Psoas muscle (tissue), 8 donors: ENCODE measurements at places on chromosomes 6 and 20.

DNA sequence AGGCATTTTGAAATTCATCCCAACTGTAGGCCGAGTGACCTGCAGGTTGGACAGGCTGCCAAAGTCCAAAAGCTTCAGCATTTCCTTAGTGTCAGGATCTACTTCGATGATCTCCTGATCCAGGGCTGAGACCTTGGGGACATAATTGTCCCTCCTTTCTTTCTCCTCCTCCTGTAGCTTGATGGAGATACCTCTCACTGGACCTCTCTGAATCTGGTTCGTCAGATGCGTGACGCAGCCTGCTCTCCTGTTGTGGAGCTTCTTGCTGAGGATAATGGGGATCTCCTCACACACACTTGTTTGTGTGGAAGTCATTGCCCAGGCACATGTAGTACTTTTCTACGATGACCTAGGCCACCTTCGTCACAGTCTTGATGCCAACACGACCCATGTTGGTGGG is 1.5 kb upstream of the MAS1L start:
- no peaks in the 10 kb centered on the region for H3K27me3 ChIP-seq
- no peak for DNase-seq
- H3K4me1 ChIP-seq = no peaks in the 10 kb centered on the region

- H3K4me1 ChIP-seq = no peaks in the 10 kb centered on the region
- no peak for DNase-seq
- no peak overlapping the region for H3K27ac ChIP-seq
Observed at GRCh38 chr6:74447013-74447412, 751.0 kb downstream of the CD109 start.

DNA sequence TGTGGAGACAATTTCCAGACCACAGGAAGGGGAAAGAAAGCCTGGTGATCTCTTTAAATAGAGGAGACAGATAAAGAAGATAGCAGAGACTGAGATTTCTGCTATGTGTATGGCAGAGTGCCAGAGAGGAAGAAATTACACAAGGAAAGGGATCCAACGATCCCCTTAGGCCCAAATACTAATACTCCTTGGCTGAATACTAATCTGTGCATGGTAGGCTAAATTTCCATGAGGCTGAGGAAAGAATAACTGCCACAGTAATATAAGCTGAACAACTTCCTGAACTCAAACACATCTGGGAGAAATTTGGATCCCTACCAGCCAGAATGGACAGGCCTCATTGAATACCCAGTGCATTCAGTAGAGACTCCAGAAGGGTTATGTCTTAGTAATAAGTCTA is 83.3 kb upstream of the TNFAIP3 start:
- H3K27me3 ChIP-seq = no peaks in the 10 kb centered on the region
- no peak for DNase-seq
- H3K27ac ChIP-seq = no peak overlapping the region
- H3K4me1 ChIP-seq = no peaks in the 10 kb centered on the region
- no peak overlapping the region for H3K4me3 ChIP-seq

DNA sequence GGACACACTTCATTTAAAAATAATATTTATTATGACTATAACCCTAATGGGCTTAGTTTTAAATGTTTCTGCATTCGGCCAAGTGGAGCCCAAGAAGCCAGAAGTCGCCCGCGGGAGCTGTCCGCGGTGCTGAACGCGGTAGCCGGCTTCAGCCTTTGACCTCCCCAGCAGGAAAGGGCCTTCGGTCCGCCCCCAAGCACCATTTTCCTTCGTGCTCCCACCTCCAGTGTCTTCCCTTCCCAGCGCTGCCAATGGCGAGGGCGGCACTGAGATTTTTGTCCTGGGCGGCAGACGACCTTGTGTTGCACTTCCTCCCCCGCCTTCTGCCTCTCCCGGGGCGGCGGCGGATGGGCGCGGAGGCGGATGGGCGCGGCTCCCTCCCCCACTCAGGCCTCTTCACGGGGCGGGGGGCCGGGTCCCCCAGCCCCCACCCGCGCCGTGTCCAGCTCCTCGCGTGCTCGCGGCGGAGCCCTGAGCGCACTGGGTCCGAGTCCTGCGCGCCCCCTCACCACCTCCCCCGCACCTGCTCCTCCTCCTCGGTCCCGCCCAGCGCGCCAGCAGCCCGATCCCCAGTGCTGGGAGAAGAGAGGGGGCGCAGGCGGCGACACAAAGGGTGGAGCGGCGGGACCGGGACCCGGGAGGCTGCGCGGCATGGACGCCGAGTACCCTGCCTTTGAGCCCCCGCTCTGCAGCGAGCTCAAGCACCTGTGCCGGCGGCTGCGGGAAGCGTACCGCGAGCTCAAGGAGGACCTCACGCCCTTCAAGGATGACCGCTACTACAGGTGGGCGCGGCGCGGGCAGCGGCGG is 23.6 kb upstream of the TMEM181 start:
- H3K27ac ChIP-seq = no peak overlapping the region
- H3K4me1 ChIP-seq = no peaks in the 10 kb centered on the region
- DNase-seq = peak; percentile 66
- H3K4me3 ChIP-seq = peak overlapping the region; percentile 63

GRCh38 chr6:33088258-33088930 is 12.6 kb downstream of the HLA-DPB1 start:
- no peaks in the 10 kb centered on the region for H3K27me3 ChIP-seq
- H3K4me3 ChIP-seq = no peak overlapping the region
- DNase-seq = no peak
- no peaks in the 10 kb centered on the region for H3K4me1 ChIP-seq

DNA sequence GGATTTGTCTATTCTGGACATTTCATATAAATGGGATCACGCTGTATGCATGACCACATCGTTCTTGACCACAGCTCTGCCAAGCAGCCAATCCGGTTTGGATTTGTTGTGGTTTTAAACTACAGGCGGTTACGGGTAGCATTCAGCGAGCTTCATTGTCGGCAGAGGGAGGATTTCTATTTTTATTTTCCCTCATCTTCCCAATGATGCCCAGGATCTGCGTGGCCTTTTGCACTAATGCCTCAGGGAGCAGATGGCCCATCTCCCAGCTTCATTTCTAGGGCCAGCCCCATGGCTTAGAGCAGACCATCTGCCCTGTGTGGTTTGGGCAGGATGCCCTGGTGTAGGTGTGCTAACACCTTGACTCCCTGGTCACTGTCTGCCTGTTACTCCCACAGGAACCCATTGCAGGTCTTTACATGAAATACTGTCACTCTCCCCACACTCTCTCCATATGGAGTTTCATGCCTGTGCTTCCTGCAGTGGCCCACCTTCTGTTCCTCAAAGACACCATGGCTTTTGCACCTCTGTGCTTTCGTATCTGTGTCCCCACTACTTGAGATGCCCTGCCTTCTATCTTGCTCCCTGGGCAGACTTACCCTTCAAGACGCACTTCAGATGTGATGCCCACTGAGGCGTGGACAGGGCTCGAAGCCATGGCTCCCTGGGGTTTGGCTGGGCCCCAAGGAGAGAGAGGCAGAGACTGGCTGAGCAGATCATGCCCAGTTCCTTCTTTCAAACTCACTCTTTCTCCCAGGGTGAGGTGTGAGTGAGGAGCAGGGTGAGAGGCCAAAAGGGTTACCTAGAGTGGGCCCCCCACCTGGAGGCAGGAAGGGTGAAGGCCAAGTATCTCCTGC is 26.0 kb downstream of the SDCBP2 start:
- H3K4me1 ChIP-seq = no peaks in the 10 kb centered on the region
- peak; percentile 24 for DNase-seq
- no peak overlapping the region for H3K27ac ChIP-seq
- no peak overlapping the region for H3K4me3 ChIP-seq
- H3K36me3 ChIP-seq = peaks cover 11% of the 10 kb centered on the region

DNA sequence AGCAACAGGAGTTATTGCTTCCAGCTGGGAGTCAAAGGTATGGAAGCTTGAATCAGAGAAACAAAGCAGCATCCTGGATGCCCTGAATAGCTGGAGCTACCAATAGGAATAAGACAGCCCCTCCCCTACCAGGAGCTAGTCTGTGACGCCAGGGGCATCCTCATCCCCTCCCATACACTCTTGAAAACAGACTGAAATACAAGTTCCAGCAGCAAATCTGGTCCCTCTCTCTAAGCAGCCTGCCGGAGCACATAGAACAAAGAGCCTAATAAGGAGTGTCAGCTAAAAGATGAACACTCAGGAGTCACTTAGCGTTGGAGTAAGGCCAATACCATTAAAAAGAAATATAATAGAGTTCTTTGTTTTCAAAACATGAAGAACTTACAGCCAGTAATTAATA is 25.6 kb downstream of the FILIP1 start:
- no peak for DNase-seq
- H3K4me3 ChIP-seq = no peak overlapping the region
- peaks cover 69% of the 10 kb centered on the region for H3K4me1 ChIP-seq
- no peaks in the 10 kb centered on the region for H3K36me3 ChIP-seq
- H3K27me3 ChIP-seq = no peaks in the 10 kb centered on the region

DNA sequence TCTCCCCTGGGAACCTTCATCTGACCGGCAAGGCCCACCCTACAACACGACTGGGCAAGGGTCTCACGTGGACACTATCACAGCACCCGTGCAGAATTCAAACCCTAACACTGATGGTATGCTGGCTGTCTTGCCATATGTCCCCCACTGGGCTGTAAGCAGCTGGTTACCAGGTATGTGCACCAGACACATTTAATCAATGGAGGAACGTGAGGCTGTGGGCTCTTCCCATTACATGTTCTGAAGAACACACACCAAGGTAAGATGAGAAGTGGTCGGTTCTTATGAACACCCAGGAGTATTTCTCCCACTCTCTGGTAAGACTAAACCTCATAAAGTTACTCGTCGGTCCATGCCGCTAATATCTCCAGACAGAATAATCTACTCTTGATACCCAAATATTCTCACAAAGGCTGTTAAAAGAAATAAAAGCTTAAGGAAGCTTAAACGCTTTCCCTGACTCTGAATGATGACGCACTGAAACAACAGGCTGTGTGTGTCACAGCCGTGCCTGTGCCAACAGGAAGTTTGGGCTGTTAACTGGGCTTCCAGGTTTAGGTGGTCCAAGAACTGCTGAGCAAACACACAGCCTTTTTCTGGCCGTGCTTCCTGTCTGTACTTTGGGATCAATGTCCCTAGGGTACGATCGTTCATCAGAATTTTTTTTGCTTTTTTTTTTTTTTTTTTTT is 75.3 kb downstream of the SLC23A2 start:
- H3K27me3 ChIP-seq = no peaks in the 10 kb centered on the region
- peaks cover under 1% of the 10 kb centered on the region for H3K36me3 ChIP-seq
- H3K4me3 ChIP-seq = no peak overlapping the region
- peak; percentile 64 for DNase-seq
